ENCODE measurements at places on chromosomes 6 and 20. TPM values are rescaled to one million over a fixed set of nuclear protein-coding genes. Genes with fewer than 3 reads are reported as not detected.

GRCh38 chr6:49499126-49499525, 597 bp upstream of the GLYATL3 start:
- peaks cover 3% of the 10 kb centered on the region for H3K36me3 ChIP-seq
- no peak for DNase-seq
- H3K27me3 ChIP-seq = peaks cover 3% of the 10 kb centered on the region
- H3K27ac ChIP-seq = no peak overlapping the region
- no peaks in the 10 kb centered on the region for H3K4me1 ChIP-seq
- no peak overlapping the region for H3K4me3 ChIP-seq

Gene TMEM242
- total RNA-seq = 10.1 TPM

DNA sequence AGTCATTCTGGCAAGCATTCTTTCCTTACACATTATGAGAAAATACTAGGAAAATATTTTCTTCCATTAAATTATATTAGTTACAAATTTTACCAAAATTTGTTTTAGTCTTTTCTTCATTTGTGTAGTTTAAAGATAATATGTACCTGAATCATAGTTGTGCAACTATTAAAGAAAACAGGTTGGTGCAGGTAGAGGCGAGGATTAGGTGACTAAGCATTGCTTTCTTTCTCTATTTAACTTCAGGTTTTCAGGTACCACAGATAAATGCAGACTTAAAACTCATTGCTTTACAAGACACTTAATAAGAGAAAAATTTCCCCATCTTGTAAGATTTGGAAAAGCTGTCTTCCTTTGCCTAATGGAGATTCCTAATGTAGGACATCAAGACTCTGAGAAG, 1175.5 kb upstream of the ADGRB3 start:
- no peak for DNase-seq
- no peak overlapping the region for H3K27ac ChIP-seq
- H3K36me3 ChIP-seq = no peaks in the 10 kb centered on the region
- no peak overlapping the region for H3K4me3 ChIP-seq
- no peaks in the 10 kb centered on the region for H3K27me3 ChIP-seq

- H3K4me1 ChIP-seq = no peaks in the 10 kb centered on the region
- no peaks in the 10 kb centered on the region for H3K36me3 ChIP-seq
- no peak for DNase-seq
These were observed 156.8 kb downstream of the DLL1 start for GRCh38 chr6:170134031-170134470.

Gene HDAC2
- total RNA-seq = 134 TPM

Gene ANGPT4
- total RNA-seq = not detected

Gene HEY2
- total RNA-seq = not detected

GRCh38 chr20:53598140-53599043, 4.8 kb upstream of the ZNF217 start:
- H3K27ac ChIP-seq = peak overlapping the region; percentile 83
- peak; percentile 82 for DNase-seq
- H3K4me1 ChIP-seq = peaks cover 50% of the 10 kb centered on the region
- H3K27me3 ChIP-seq = no peaks in the 10 kb centered on the region

DNA sequence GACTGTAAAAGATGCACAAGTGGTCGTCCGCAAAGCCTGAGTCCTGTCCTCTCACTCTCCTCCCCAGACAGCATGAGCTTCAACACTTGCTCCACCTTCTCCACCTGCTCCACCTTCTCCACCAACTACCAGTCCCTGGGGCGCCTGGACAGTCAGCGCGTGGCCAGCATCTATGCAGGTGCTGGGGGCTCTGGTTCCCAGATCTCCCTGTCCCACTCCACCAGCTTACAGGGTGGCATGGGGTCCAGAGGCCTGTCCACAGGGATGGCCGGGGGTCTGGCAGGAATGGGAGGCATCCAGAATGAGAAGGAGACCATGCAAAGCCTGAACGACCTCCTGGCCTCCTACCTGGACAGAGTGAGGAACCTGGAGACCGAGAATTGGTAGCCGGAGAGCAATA, 162.2 kb upstream of the NT5E start:
- no peaks in the 10 kb centered on the region for H3K27me3 ChIP-seq
- no peak for DNase-seq
- no peak overlapping the region for H3K4me3 ChIP-seq
- no peaks in the 10 kb centered on the region for H3K36me3 ChIP-seq
- H3K4me1 ChIP-seq = no peaks in the 10 kb centered on the region
- no peak overlapping the region for H3K27ac ChIP-seq

DNA sequence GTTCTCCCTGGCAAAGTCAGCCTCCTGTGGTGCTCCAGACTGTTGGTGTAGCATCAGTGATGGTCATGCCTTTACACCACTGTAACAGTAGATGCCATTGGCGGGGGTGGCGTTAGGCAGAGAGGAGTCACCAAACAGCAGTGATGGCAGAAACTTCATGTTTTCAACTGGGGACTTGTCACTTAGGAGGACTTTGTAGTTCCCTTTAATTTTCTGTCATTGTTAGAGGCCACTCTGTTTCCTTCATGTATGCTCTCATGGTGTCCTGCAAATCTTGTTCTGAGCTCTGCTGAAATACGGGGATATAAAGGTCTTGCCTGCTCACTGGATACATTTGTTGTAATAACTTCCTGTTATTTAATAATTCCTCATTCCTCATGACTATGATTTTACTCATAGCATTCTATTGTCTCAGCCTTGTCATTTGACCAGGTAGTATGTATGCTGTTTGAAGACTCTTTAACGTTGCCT, 4.6 kb downstream of the MAP3K4 start:
- no peak for DNase-seq
- H3K27me3 ChIP-seq = peaks cover under 1% of the 10 kb centered on the region
- no peak overlapping the region for H3K27ac ChIP-seq
- H3K4me1 ChIP-seq = peaks cover 19% of the 10 kb centered on the region
- H3K36me3 ChIP-seq = peaks cover 8% of the 10 kb centered on the region

Gene OVOL2
- total RNA-seq = not detected

GRCh38 chr6:1580109-1580508, 29.6 kb upstream of the FOXC1 start:
- H3K27ac ChIP-seq = no peak overlapping the region
- H3K36me3 ChIP-seq = no peaks in the 10 kb centered on the region
- no peaks in the 10 kb centered on the region for H3K4me1 ChIP-seq
- DNase-seq = no peak

GRCh38 chr6:138691595-138692057, 81.9 kb upstream of the CCDC28A start:
- no peak for DNase-seq
- no peaks in the 10 kb centered on the region for H3K36me3 ChIP-seq
- peaks cover 49% of the 10 kb centered on the region for H3K27me3 ChIP-seq
- H3K4me3 ChIP-seq = peak overlapping the region; percentile 64

- H3K4me3 ChIP-seq = no peak overlapping the region
- peaks cover 11% of the 10 kb centered on the region for H3K27me3 ChIP-seq
- peak; percentile 39 for DNase-seq
- no peak overlapping the region for H3K27ac ChIP-seq
- peaks cover 19% of the 10 kb centered on the region for H3K4me1 ChIP-seq
- H3K36me3 ChIP-seq = no peaks in the 10 kb centered on the region
These were observed 6.0 kb upstream of the QKI start for GRCh38 chr6:163408352-163408991.

DNA sequence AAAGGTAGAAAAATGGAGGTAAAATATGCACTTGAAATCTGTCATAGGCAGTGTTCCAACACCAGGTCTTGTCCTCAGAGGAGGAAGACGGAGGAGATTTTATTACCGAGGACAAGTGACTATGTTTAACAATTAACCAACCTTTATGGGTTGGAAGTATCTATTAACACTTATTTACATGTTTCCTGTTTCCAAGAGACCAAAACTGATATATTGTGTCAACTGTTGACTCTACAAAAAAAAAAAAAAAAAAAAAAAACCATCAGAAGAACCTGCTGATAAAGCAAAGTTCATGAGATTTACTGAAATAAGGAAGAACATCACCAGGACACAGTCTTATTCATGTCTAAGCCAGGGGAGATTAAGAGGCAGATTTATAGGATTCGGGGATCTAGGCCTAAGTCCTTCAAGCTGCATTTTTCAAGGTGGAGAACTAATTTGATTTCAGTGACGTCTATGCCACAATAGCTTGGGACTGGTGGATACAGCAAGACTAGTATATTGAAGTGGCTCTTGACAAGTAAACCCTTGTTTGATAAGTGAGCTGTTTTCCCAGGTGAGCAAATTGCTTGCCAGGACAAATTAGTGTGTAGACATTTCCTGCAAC, 126.6 kb upstream of the NAA20 start:
- H3K27ac ChIP-seq = no peak overlapping the region
- H3K4me3 ChIP-seq = no peak overlapping the region
- no peaks in the 10 kb centered on the region for H3K4me1 ChIP-seq
- H3K27me3 ChIP-seq = peaks cover 12% of the 10 kb centered on the region

All from activated CD4-positive, alpha-beta T cell treated with anti-CD3 and anti-CD28 coated beads, Interleukin-2, amount 10 ng/mL, durations not matched to agents 24 days and 14 days (primary cell).